ENCODE measurements at places on chromosomes 1 and 21. TPM values are rescaled to one million over a fixed set of nuclear protein-coding genes. Genes with fewer than 3 reads are reported as not detected.

SPRR2G gene
- total RNA-seq = not detected

DYRK3 gene
- total RNA-seq = 11.1 TPM

ADAMTS4 gene
- total RNA-seq = not detected

LCE1D gene
- total RNA-seq = not detected

AKT3 gene
- 32.3 TPM for total RNA-seq

AVPR1B gene
- total RNA-seq = not detected

MMP23B gene
- total RNA-seq = 0.68 TPM

MAP3K6 gene
- total RNA-seq = 11.2 TPM

TGFBR3 gene
- 7.9 TPM for total RNA-seq

ETV3L gene
- not detected for total RNA-seq

FAM78B gene
- total RNA-seq = 0.17 TPM

PRPF38B gene
- total RNA-seq = 19.5 TPM

IVL gene
- total RNA-seq = 0.09 TPM

FMO4 gene
- 0.51 TPM for total RNA-seq

MYBPH gene
- not detected for total RNA-seq

VWA1 gene
- total RNA-seq = 12.5 TPM

CD247 gene
- total RNA-seq = 0.83 TPM

MAP1LC3C gene
- total RNA-seq = 0.11 TPM

SYT6 gene
- total RNA-seq = 0.31 TPM

NGF gene
- total RNA-seq = 0.70 TPM

LIPI gene
- not detected for total RNA-seq

NAV1 gene
- total RNA-seq = 8.3 TPM

RAB3B gene
- total RNA-seq = 5.4 TPM

LRRIQ3 gene
- total RNA-seq = 0.58 TPM

NBPF12 gene
- 6.4 TPM for total RNA-seq

S100A7A gene
- not detected for total RNA-seq

CYP4Z1 gene
- not detected for total RNA-seq

CD244 gene
- not detected for total RNA-seq

SAMD13 gene
- 0.81 TPM for total RNA-seq

AGO4 gene
- 6.1 TPM for total RNA-seq

SYTL1 gene
- total RNA-seq = 0.50 TPM

CD48 gene
- not detected for total RNA-seq

SPATC1L gene
- total RNA-seq = 0.65 TPM

HSD3B1 gene
- not detected for total RNA-seq

RGS13 gene
- not detected for total RNA-seq

TARBP1 gene
- 11.8 TPM for total RNA-seq

CFAP74 gene
- total RNA-seq = 0.08 TPM

BEND5 gene
- total RNA-seq = not detected

ATP1A4 gene
- total RNA-seq = not detected

HSD11B1 gene
- total RNA-seq = 0.60 TPM

SLC30A10 gene
- total RNA-seq = 0.05 TPM

NUP133 gene
- 23.2 TPM for total RNA-seq

BMP8B gene
- total RNA-seq = 5.9 TPM

FCRLB gene
- total RNA-seq = 1.6 TPM

DIRAS3 gene
- 0.96 TPM for total RNA-seq

ACOT11 gene
- total RNA-seq = 2.6 TPM

SPRR1B gene
- not detected for total RNA-seq

SLC41A1 gene
- total RNA-seq = 22.3 TPM

AIRE gene
- not detected for total RNA-seq

ZNF648 gene
- total RNA-seq = not detected

CTTNBP2NL gene
- total RNA-seq = 6.2 TPM

THEM5 gene
- not detected for total RNA-seq

TMEM52 gene
- total RNA-seq = 0.63 TPM

SPRR2B gene
- not detected for total RNA-seq

TEDDM1 gene
- not detected for total RNA-seq

PRR9 gene
- 0.10 TPM for total RNA-seq

DHRS3 gene
- total RNA-seq = 52.6 TPM

APH1A gene
- total RNA-seq = 127 TPM

DYNLT5 gene
- not detected for total RNA-seq

LCE1A gene
- total RNA-seq = not detected
